NCI-H1436 treated with DMSO at 0.1 percent for 48 hours (cell line): ENCODE measurements at places on chromosomes 16 and 17.

DNA sequence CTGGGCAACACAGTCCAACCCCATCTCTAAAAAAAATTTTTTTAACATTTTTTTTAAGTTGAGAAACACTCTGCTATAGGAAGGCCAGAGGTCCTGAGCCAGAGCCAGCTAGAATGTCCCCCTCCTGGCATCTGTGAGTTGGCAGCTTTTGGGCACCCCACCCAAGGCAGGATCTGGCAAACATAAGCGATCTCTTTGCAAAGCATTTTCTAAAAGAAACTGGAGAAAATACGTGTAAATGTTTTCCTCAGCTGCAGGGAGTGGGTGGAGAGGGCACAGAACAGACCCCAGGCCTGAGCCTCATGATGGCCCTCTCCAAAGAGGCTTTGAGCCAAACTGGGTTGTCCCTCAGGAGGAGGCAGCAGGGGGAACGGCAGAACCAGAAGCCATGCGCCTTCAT lies 11.7 kb downstream of the CAVIN1 start:
- no peak for DNase-seq

DNA sequence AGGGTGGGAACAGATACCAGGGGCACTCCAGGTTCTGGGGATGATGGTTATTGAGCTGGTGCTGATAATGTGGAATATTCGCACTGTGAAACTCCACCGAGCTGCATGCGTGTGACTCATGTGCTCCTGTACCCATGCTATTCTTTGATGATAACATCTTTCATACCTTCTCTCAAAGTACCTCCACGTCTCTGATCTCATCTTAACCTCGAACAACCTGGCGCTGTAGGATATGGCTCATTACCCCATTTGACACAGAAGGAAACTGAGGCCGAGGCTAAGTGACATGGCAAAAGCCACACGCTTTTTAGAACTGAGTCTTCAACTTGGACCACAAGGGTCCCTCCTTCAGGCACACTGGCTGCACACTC lies 30.2 kb upstream of the MRPS23 start:
- no peak for DNase-seq

- DNase-seq = no peak
Measured at GRCh38 chr17:44807817-44808155, 22.3 kb downstream of the GJC1 start.

GRCh38 chr16:69119536-69119935 lies 12.9 kb downstream of the CHTF8 start:
- DNase-seq = no peak

DNA sequence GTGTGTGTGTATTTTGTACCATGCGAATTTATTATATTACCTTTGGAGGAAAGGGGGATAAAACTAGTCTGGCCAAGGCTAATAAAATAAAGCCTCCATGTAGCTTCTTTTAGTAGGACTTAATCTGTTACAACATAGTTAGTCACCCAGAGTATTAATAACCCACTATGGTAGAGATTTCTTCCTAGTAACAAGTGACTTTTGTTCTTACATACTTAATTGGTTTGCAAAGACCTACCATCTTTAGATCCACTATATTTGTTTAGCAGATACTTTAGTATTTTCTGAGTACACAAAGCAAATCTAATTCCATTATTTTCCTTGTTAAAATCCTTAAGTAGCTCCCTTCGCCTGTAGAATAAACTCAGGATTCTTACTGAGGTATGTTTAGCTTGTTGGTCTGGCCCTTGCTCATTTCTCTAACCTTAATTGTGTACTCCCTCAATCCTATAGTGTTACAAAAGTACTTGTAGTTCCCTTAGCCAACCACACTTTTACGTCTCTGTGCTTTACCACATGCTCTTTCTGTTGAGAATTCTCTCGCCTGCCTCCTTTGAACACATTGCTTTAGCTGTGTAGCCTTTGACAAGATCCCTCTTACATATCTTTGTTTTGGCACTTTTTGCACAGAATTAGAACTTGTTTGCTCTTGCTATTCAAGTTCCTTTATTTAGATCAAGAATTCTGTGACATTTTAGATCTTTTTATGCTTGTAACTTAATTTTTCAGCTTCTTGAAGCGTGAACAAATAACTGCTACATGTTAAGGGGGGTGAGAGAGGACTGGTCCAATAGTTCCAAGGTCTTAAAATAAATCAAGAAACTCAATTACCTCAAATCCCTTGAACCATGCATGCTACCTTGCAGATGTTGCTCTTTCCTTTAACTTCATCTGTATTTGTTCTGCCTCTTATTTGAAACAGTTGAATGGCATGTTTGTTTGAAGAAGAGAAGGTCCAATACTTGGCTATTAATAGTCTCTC lies 23.8 kb downstream of the CLTC start:
- DNase-seq = no peak

GRCh38 chr17:56752263-56752836 lies 81.4 kb downstream of the C17orf67 start:
- DNase-seq = no peak
